ENCODE measurements at places on chromosomes 2 and 18.

- DNase-seq, result no peak
Measured at GRCh38 chr18:12842459-12843380, 41.3 kb downstream of the PTPN2 start.

- DNase-seq, result no peak
Measured at GRCh38 chr2:44680983-44681531, 260.4 kb upstream of the SIX3 start.

DNA sequence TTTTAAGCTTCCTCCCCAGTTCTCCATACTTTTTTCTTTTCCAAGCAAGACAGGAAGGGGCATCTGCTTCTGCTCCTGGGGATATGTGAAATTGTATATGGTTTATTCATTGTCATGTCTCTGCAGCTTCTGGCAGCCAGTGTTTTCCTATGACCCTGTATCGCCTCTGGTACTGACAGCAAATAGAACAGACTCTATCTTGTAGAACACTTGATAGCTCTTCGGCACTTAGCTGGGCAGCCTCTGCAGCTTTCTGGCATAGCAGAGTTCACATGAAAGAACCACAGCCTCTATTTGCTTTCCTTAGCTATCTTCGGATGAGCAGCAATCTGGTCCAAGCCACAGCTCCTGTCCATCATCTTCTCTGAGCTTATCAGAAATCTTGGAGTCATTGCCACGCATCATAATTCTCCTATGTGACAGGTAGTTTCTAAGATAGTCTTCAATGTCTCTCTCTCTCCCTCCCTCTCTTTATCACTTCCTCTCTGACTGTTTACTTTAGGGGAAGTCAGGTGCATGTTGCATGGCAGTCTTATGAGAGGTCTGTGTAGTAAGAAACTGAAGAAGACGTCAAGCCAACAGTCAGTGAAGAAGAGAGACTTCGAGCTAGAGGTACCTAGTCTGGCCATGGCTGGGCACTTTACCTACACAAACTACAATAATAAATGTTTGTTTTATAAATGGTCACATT, 627.7 kb upstream of the CDH2 start:
- no peak for DNase-seq

GRCh38 chr2:116810071-116810470, 1004.4 kb upstream of the DDX18 start:
- DNase-seq, result no peak

DNA sequence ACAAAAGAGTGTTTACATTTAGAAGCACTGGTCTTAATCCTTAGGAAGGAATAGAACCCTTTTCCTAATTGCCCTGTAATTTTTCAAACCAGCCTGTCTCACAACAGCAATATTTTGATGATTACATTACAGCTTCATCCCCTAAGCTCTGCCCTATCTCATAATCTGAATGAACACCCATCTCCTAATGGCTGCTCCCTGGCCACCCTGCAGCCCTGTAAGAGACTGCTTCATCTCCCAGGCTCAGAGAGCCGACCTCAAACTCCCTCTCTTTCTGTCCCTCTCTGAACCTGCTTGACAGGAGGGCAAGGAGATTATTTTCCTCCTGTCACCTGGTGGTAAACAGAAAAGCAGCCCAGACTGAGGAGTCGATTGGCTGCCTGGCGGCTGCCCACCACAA, 107.8 kb downstream of the MAIP1 start:
- no peak for DNase-seq

GRCh38 chr2:80019571-80020460, 284.7 kb downstream of the LRRTM1 start:
- no peak for DNase-seq

DNA sequence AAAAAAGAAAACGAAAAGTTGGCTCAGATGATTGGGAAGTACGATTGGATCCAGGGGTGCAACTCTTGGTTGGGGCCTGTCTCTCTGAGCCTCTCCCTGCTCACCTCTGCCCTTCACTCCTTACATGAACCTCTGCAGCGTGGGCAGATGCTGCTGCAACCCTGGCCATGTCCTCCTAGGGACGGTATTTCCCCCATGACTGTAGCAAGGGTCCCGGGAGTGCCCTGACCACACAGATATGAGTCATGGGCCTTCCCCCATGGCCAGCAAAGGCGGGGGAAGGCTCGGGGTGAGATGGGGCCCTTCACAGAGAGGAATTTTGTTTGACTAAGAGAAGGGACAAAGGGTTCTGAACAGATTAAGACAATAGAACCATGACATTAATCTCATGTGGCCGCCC, 129.0 kb downstream of the NCK2 start:
- no peak for DNase-seq

DNA sequence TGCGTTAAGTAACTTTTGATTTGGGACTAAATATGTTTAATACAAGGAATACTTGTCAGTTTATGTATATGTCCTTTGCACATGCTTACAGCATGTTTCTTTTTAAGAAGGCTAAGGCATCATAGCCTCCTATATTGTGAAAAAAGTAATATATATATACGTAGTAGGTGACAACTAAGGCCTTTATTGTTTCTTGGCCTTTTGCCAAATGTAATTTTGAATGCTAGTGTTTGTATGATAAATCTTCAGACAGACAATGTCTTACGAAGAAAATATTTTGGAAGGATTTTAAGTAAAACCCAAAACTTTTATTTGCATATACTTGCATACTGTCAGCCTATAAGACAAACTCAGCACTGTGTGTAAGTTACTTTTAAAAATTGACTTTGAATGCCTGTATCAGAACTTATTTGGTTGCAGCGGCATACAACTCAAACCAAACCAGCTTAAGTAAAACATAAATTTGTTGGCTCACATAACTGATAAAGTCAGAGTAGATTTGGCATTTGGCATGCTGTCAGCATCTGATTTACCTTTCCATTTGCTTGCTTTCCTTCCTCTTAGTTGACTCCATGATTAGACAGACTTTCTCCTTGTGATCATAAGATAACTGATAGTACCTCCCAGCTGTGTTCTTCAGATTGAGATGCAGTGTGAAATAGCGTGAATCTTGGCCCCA, 24.4 kb downstream of the UBE2E3 start:
- DNase-seq, result no peak

DNA sequence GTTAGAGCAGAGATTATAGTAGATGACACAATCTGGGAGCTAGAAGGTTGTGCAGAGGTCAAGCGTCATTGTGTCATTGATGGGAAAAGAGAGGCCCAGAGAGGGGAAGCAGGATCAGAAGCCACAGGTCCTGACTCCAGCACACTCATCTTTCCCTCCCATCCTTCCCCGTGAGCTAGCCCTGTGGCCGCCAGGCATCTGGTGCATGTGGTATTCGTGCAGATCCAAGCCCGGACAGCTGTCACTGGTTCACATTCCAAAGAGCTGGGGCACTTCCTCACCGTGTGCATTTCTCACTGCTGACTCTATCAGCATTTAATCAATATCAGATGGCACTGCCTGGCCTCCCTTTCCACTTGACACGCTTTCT, 94.1 kb upstream of the THOC1 start:
- no peak for DNase-seq

DNA sequence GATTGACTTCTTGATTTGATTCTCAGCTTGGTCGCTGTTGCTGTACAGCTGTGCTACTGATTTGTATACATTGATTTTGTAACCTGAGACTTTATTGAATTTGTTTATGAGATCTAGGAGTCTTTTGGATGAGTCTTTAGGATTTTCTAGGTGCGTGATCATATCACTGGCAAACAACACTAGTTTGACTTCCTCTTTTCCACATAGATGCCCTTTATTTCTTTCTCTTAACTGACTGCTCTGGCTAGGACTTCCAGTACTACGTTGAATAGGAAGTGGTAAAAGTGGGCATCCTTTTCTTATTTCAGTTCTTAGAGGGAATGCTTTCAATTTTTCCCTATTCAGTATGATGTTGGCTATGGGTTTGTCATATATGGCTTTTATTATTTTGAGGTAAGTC, 101.3 kb downstream of the OSBPL1A start:
- DNase-seq, result no peak

- no peak for DNase-seq
Measured at GRCh38 chr2:135815269-135815668, 21.7 kb downstream of the LCT start.

DNA sequence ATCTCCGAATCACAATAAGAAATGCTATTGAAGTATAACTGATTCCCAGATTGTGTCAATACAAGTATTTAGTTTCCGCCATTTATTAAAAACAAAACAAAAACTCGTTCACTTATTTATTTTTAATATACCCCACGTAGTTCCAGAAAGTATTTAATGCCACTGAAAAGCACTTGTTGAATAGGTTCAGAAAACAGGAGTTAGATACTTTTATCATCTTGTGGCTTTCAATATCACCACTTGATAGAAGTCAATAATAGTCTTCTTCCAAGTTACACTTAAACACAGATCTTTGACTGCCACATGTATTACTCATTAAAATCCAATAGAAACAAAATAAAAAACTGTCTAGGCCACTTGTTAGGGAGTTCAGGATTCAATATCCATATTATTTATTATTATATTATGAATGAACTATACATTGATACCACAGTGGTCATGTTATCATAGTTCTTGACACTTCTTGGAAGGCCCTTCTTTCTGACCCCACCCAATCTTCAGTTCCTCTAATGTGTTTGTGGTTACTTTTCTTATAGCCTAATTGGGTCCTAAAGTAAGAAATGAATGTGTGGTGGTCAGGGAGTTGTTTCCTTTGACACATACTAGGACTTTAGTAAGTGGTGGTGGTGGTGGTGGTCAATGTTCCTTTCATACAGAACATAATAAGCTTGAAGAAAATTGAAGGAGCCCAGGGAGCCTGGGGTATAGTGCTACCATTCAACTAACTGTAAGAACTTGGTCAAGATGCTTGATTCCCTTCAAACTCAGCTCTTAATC, 221.3 kb upstream of the ITGA4 start:
- no peak for DNase-seq

DNA sequence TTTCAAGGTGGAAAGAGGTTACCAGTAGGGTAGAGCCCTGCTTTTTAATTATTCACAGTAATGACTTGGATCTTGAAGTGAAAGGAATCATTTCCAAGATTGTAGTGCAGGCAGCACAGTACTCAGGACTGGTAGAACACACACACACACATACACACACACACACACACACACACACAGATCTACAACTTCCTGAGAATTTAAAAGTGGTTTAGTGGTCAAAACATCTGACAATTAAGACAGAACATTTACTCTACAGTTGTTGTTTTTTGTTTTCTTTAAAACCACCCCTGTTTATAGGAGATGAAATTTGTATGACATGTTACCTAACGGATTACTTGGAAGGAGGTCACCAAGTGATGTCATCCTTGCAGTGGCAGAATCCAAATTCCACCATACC, 146.7 kb upstream of the VRK2 start:
- DNase-seq, result no peak

- DNase-seq, result no peak
Measured at GRCh38 chr2:210167227-210167626, 4.0 kb downstream of the KANSL1L start.

DNA sequence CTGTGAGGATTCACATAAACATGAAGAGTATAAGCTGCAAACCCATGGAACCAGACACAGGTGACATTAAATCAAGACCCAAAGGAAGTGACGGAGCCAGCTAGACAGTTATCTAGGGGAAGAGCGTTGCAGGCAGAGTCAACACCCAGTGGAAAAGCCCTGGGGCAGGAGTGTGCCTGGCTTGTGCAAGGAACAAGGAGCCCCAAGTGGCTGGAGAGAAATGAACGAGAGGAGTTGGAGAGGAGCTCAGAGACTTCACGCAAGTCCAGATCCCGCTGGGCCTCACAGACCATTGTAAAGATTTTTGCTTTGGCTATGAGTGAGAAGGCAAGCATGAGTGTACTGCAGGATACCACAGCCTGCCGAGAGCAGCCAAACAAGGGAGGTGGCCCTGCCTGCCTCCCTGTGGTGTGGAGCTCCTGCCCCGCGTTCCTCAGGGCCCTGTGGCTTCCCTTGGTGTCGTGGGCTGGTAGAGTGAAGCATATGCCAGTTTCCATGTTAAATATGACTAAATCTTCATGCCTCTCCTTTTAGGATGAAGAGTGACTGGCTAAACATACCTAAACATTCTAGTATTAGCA, 88.2 kb downstream of the SP3 start:
- DNase-seq, result no peak

DNA sequence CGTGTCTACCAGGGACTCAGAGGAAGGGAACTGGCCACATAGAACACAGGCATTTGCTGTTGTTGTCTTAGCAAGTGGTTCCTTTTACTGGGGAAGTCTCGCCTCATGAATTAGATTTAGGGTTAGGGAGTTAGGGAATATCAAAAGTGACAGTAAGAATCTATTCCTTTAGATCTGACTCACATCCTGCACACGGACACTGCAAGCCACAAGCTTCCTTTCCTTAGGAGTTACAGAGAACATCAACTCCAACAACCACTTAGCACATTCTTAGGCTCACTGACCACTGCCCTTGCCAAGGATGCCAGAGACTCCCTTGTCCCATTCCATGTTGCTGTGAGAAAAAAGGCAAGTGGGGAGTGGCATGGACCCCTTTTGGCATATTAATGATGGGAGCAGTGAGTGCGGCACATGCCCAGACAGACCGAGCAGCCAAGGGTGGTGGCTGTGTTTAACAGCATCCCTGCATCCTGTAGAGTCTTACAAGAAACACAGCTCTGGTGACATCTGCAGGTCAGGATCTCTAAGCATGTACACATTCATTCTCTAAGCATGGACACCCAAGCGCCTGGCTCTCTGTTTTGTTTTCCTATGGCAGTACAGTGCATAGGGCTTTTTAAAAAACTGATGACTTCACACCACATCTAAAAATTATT, 745.6 kb upstream of the RAB6C start:
- peak; percentile 32 for DNase-seq

GRCh38 chr2:226674123-226674522, 125.5 kb downstream of the IRS1 start:
- no peak for DNase-seq

GRCh38 chr18:58758606-58759005, 87.3 kb downstream of the MALT1 start:
- DNase-seq, result no peak

DNA sequence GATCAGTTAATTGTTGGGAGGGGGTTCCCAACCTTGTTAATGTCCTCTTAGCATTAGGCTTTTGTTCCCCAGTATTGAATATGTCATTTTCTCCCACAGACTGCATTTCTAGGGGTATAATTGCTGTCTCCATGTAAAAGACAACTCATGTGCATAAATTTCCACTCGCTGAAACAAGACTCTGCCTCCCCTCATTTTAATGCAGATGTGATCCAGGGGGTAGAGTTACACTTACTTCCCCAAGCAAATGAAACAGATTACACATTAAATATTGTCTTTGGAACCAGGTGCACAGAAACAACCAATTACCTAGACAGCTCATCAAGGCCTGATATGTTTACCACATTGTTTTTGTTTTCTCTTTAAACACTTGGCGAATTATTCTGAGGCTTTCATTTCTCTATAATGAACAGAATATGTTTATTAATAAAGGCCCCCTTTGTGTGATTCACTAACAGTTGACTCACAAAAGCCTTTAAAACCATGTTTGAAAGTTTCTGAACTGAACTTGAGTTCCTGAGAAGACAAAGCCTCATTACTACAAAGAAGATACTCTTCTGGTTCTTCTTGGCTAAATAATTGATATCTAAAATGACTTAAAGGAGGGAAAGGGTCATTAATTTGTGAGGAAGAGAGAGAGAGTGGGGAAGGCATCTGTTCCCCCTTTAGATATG, 15.0 kb upstream of the ACVR1 start:
- no peak for DNase-seq

GRCh38 chr18:79784965-79785770, 12.6 kb upstream of the KCNG2 start:
- DNase-seq, result no peak

Measured in Jurkat, Clone E6-1 (cell line).